Stimulated activated naive CD4-positive, alpha-beta T cell treated with Interleukin-2 at 50 U/mL for 16 hours (primary cell): ENCODE measurements at places on chromosomes 12 and 14.

DNA sequence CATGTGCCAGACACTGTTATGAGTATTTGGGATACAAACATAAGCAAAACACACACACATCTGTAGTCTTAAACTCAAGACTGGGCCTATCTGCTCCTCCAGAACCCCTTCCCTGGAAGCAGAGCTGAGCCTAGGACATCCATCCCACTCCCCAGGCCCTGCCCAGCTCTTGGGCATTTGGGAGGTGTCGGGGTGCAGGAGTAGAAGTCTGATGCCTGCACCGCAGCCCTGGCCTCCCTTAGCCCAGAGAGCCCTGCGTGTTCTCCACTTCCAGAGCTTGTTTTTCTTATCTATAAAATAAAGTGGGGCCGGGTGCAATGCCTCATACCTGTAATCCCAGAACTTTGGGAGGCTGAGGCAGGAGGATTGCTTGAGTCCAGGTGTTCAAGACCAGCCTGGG lies 11.7 kb downstream of the HSP90AA1 start:
- DNase-seq = no peak

- DNase-seq = no peak
Observed at GRCh38 chr12:497501-498160, 37.9 kb downstream of the B4GALNT3 start.

GRCh38 chr14:47730296-47730695 lies 54.9 kb upstream of the MDGA2 start:
- no peak for DNase-seq

- no peak for DNase-seq
Observed at GRCh38 chr14:20441461-20441860, 5.5 kb upstream of the KLHL33 start.

DNA sequence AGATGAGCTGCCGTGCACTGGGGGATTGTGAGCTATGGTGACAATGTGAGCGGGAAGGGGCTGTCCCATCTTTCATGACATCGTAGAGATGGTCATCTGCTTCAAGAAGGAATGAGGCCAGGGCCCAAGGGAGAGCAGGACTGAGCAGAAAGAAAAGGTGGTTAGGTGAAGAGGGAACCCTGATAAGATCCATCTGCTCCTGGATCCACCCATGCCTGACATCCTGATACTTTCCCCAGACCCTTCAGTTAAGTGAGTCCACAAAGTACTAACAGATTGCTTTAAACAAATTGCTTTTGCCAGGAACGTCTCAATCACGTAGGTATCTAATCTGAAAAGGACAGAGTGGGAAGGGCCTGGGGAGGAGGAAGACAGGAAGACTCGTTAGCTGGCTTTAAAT lies 25.4 kb upstream of the DLK1 start:
- no peak for DNase-seq

- no peak for DNase-seq
Observed at GRCh38 chr12:84375449-84376170, 537.0 kb downstream of the SLC6A15 start.

- peak; percentile 34 for DNase-seq
Observed at GRCh38 chr14:61478971-61479473, 157.6 kb downstream of the PRKCH start.

GRCh38 chr12:51890511-51891171 lies 2.7 kb downstream of the ANKRD33 start:
- DNase-seq = no peak

DNA sequence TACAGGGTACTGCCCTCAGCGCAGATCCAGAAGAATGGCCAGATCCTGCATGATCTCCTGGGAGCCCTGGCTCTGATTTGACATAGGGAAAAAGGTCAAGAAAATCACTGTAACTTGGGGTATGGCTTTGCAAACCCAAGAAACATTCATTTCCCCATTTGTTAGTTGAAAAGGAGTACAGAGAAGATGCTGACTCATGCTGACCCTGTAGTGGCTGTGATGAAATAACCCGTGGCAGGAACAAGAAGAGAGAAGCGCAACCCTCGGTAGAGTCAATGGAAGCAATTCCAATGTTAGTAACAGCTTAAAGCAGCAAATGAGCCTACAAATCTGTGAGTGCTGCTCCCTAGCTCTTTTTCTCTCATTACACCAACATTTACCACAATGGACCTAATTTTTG lies 281.6 kb upstream of the NPAS3 start:
- DNase-seq = no peak

DNA sequence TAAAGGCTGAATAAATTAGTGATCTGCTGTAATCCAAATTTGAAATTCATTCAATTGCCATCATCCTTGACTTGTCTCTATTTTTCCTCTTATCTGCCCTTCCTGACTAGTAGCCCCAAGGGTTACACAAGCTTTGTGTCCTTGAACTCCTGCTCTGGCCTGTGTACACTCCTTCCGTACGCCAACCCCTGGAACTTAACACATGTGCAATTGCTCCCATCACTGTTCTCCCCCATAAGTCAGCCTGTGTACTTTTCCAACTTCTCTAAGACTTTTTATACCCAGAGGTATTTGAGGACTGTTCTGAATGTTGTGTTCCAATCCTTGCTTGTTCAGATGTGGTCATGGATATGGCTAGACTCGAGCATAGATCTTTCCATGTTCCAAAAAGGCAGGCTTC lies 171.1 kb upstream of the G2E3 start:
- no peak for DNase-seq

GRCh38 chr14:94123868-94124267 lies 5.5 kb downstream of the IFI27L2 start:
- no peak for DNase-seq

- DNase-seq = no peak
Observed at GRCh38 chr12:63129927-63130326, 21.1 kb downstream of the AVPR1A start.

DNA sequence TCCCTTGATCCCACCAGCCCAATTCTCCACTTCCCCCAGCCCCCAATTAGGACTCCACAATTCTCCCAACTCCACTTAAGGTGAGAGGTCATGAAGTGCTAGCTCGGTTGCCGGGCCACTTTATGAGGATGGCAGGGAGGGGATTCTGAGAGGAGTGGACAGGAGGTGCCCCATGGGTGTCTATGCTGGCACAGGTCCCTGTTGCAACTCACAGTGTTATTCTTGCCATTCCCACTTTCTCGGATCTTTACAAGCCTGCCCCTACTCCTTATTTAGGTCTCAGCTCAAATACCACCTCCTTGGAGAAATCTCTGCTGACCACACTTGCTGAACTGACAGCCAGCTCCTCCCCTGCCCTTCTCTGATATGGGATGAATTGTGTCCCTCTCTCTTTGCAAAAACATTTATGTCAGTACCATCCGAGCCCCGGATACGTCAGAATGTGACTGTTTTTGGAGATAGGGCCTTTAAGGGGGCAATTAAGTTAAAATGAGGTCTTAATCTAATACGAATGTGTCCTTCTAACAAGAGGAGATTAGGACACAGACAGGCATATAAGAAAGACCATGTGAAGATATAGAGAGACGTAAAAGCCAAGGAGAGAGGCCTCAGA lies 4.2 kb upstream of the LGALS3 start:
- no peak for DNase-seq

- DNase-seq = no peak
Observed at GRCh38 chr12:2856051-2856450, 788 bp downstream of the TEX52 start.

DNA sequence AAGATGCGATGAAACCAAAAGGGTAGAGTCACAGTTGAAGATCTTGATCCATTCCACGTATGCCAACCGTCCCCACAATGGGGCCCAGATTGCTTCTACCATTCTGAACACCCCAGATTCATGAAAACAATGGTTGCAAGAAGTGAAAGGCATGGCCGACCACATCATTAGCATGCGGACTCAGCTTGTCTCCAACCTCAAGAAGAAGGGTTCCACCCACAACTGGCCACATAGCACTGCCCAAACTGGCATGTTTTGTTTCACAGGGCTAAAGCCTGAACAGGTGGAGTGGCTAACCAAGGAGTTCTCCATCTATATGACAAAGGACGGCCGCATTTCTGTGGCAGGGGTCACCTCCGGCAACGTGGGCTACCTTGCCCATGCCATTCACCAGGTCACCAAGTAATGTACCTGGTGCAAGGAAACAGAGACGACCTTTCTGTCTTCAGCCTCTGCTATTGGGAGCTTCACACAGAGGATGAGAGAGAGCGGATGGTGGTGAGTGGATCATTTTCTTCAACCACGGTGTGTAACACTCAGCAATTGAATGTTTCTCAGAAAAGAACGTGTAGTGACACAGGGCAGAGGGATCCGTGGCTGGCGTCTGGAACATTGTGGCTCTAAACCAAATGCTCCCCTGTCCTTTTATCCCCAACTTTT lies 26.8 kb upstream of the CLEC2D start:
- DNase-seq = no peak

DNA sequence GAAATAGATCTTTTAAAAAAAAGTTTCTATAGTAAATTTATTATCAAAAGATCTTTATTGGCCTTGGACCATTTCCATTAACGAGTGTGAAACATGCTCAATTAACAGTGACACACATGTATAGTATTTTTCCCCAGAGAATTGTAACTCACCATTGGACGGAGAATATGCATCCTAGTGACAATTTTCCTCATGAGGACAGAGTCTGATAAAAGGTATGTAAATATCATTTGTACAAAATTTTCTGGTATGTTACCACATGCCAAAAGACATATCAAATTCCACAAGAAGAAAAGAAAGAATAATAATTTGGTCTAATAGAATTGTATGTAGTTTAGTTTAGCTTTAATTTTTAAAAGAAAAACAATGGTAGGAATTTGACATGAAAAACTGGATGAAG lies 1096.0 kb upstream of the FLRT2 start:
- no peak for DNase-seq

DNA sequence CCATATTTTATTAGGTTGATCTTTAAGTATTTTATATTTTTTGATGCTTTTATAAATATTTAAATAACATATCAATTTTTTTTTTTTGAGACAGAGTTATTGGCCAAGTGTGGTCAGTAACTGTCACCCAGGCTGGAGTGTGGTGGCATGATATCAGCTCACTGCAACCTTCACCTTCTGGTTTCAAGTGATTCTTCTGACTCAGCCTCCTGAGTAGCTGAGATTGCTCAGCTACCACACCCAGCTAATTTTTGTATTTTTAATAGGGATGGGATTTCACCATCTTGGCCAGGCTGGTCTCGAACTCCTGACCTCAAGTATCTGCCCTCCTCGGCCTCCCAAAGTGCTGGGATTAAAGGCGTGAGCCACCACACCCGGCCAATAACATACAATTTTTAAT lies 71.1 kb downstream of the FUT8 start:
- no peak for DNase-seq

- DNase-seq = no peak
Observed at GRCh38 chr12:94261786-94262185, 113.4 kb downstream of the PLXNC1 start.

GRCh38 chr14:24224618-24225071 lies 7.5 kb downstream of the NEDD8 start:
- no peak for DNase-seq

GRCh38 chr14:90780519-90780918 lies 35.7 kb downstream of the TTC7B start:
- DNase-seq = no peak

DNA sequence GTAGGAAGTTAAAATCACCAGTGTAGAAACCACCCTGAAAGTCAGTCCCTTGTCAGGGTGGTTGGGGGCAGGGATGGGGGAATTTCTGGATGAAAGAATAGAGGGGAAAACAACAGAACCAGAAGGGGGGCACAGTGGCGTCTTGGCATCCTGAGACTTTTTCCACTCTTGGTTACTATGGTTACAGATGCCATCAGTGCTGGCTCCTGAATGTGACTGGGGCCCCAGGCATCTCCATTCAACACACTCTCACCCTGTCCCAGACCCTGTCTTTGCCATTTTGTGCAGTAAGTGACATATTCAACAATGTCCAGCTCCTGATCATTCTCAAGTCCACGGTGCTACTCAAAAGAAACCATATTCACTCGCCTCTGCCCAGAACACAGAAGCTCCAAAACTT lies 11.3 kb downstream of the KCNK10 start:
- no peak for DNase-seq

DNA sequence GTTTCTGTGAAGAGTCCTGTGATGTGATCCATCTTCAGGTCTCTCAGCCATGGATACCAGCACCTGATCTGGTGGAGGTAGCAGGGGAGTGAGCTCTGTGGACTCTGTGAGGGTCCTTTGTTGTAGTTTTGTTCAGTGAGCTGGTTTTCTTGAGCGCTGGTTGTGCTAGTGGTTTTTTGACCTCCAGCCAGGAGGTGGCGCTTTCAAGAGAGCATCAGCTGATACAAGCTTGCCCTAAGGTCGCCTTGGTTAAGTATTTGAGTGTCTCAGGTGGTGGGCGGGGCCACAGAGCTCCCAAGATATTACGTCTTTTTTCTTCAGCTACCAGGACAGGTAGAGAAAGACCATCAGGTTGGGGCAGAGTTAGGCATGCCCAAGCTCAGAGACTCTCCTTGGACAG lies 139.7 kb downstream of the TTLL5 start:
- no peak for DNase-seq

DNA sequence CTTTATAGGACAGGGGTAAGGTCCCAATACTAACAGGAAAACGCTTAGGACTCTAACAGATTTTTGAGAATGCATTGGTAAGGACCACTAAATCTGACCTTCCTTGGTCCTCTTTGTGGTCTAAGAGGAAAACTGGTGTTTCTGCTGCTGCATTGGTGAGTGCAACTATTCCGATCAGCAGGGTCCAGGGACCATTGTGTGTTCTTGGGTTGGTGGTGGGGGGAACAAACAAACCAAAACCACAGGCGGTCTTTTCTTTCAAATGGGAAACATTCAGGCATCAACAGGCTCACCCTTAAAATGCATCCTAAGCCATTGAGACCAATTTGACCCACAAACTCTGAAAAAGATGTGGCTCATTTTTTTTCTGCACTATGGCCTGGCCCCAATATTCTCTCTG lies 20.7 kb downstream of the EPYC start:
- DNase-seq = no peak

DNA sequence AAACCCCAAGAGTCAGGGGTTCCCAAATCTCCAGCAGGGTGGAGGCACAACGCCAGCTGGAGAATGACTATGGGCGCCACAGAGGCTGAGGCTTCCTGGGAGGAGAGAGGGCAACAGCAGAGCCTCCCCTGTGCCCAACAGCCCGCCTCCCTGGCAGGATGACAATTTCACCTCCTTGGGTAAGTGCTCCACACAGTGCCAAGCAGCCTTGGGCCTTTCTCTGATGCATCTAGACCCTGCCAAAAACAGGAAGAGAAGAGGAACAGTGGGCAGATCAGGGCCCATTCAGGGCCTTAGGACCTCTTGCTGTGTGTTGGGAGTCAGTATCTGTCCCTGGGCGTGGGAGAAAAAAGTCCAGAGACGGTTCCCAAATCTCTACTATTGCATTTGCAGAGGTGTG lies 5.0 kb upstream of the OR10P1 start:
- DNase-seq = no peak

GRCh38 chr14:81478446-81478845 lies 55.2 kb downstream of the SEL1L start:
- no peak for DNase-seq

- DNase-seq = peak; percentile 62
Observed at GRCh38 chr14:90697577-90698206, 118.5 kb downstream of the TTC7B start.

- no peak for DNase-seq
Observed at GRCh38 chr14:79656056-79656455, 555.2 kb downstream of the DIO2 start.

GRCh38 chr12:777550-778047 lies 25.2 kb downstream of the WNK1 start:
- no peak for DNase-seq

GRCh38 chr12:93297536-93297935 lies 80.2 kb upstream of the NUDT4 start:
- DNase-seq = no peak
